Activated CD4-positive, alpha-beta T cell treated with anti-CD3 and anti-CD28 coated beads, Interleukin-2, amount 50 U/mL, for 48 hours (primary cell): ENCODE measurements at places on chromosomes 13 and 19.

DNA sequence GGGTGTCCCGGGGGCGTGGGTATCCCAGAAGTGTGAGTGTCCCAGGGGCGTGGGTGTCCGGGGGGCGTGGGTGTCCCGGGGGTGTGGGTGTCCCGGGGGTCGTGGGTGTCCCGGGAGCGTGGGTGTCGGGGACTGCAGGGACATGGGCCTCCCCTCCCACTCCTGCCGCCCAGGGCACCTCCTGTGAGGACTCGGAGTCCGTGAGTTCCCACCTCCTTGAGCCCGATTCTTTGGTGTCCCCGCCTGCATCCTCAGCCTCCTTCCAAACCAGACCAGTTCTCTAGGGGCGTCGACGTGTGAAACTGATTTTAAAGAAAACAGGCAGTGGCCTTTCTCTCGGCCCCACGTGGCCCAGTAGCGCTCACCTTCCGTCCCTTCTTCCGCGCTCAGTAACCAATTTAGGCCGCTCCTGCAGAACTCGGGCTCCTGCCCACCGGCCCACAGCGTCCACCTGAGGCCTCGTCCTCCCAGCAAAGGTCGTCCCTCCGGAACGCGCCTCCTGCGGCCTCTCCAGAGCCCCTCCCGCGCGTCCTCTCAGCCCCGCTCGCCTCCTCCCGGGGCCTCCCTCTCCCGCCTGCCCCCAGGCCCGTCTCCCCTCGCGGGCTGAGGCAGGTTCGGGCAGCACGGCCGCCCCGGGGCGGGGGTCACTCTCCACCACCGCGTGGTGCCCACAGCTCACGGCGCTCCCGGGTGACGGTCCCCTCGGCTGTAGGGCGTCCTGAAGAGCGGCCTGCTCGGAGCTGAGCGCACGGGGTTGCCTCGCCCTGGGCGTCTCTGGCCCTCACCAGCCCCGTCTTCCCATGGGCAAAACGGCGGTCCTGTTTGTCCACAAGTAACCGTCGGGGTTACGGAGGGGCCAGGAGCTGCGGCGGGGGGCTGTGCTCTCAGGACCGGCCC lies 3.8 kb downstream of the F7 start:
- DNase-seq, result no peak

DNA sequence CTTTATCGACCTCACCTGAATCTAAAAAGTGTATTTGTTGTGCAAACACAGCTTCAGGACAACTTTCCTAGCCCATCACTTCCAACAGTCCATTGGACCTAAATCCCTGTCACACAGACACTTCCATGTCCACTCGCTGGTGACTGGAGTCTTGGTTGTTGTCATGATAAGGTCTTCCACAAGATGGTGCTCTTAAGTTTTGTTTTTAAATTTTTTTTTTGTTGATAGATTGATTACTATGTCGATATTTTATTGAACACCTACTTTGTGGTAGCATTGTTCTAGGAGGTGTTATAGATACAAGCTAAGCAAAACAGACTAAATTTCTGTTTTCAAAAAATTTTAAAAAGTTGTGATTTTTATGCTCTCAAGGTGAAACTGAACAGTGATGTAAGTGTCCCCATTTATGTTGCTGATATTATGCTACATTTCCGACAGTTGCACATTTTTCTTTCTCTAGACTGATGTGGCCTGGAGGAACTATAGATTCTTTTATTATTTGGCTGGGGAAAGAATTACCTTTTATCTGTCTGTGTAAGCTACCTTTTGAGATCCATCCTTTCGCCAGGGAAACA lies 8.1 kb upstream of the ERICH6B start:
- DNase-seq, result no peak

DNA sequence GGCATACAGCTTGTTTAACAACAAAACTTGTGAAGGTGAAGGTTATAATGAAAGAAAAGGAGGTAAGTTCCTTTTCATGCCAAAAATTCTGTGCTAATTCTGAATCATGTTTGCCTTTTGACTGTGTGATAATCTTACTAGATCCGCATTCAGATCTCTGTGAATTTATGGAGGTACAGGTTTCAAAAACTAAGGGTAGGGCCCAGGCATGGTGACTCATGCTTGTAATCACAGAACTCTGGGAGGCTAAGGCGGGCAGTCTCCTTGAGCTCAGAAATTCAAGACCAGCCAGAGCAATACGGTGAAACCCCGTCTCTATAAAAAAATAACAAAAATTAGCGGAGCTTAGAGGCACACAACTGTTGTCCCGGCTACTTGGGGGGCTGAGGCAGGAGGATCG lies 45.9 kb downstream of the PCDH9 start:
- DNase-seq, result no peak

GRCh38 chr19:47473336-47473735 lies 1.6 kb upstream of the SLC8A2 start:
- no peak for DNase-seq

- DNase-seq, result no peak
Observed at GRCh38 chr13:41107584-41108014, 25.0 kb downstream of the KBTBD6 start.

GRCh38 chr13:44191504-44192171 lies 182.0 kb upstream of the SERP2 start:
- peak; percentile 35 for DNase-seq
